ENCODE measurements at places on chromosomes 11 and 22.

- no peak for DNase-seq
Observed at GRCh38 chr11:119728211-119728626, 781 bp downstream of the NECTIN1 start.

- DNase-seq: no peak
Observed at GRCh38 chr22:41876275-41876674, 38.6 kb downstream of the SHISA8 start.

GRCh38 chr11:19400296-19400695 is 159.6 kb upstream of the E2F8 start:
- DNase-seq: no peak

DNA sequence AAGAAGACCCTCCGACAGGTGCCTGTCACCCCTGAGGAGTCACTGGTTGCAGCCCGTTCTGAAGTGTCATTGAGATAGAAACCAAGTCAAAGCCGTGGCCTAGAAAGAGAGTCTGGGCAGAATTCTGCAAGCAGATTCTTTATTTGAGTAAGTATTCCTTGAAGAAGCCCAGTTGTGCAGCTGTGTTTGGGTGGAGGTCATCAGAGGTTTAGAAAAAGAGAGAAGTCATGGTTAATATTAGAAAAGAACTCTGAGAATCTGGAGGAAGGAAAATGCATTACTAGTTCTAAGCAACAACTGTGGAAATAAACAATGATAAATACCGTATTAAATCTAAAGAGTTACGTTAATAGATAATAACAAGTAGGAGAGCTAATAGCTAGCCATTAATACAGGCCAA is 118.8 kb upstream of the KIRREL3 start:
- DNase-seq: no peak

GRCh38 chr11:3222003-3222855 is 3.6 kb upstream of the MRGPRG start:
- no peak for DNase-seq

DNA sequence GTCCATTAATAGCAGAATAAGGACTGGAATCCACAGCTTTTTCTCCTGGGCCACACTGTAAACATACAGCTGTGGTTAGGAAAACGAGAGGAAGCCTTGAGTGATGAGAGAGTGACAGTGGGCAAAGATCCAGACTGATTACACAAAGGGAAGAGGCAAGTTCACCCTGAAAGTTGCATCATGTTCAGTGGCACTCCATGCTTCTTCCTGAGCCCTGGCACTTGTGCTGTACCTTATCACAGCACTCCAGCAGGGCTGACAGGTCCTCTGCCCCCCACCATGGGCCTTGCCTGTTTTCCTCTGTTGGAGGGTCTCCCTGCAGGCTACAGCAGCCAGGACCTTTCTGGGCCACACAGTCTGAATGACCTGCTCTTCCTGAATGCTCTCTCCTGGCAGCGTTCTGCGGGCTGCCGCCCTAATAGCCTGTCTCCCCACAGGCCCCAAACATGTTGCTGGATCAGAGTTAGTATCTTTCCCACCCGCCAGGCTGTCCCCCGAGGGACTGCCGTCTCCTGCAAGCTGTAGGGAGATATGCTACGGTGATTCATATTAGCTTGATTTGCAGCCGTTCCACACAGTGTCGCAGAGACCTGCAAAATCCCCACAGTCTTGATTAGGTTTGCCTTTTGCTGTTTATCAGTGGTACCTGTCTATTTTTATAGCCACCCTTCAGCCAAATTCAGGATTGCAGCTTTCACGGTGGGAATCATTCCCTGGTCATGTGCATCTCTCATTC is 60.2 kb downstream of the NTM start:
- no peak for DNase-seq

All from NCI-H1694 treated with DMSO at 0.1 percent for 48 hours (cell line).